ENCODE measurements at places on chromosomes 12 and 14.

DNA sequence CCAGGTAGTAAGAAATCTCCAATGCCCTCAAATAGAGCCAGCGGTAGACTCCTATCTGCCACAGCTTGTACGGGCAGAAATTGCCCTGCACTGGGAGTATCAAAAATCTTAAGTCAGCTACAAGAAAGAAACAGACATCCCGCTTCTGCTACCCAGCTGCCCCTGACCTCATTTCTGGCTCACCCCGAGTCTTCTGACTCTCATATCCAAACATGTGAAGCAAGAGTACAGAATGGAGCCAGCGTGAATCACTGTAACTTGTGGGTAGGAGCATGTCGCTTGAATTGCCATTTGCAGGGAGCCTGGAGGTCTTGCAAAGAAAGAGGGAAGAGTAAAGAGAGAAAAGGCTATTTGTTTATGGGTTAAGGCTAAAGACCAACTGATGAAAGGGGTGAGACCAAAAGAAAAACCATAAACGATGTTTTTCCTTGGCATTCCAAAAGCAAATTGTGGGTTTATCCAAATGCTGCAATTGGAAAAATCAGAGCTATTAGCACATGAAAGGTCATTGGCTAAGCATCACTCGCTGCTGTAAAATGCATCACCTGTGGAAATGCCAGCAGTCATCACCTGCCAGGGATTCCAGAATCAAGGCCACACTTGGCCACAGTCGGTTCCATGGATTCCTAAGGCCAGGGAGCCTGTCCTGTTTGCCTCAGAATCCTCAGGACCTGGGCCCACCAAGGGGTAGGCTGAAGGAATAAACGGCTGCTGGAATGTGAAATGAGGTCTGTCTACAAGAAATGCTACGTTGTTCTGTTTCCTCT lies 86.6 kb downstream of the FOXN3 start:
- no peak for DNase-seq

DNA sequence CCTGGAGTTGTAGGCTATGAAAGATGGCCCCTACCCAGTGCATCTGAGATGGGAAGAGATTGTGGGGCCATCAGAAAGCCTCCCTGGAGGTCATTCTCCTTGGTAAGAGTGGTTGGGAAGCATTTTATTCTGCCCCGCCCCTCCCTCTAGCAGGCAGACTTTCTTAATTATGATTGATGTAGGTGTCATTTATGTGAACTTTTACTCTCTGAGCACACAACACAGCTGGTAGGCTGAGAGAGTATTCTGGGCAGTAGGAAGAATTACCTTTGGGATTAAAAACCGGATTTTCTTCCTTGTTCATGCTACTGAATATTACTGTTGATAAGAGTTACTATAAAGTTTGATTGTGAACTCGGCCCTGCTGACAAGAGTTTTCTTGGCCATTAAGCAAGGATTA lies 266.8 kb downstream of the TTC6 start:
- no peak for DNase-seq

DNA sequence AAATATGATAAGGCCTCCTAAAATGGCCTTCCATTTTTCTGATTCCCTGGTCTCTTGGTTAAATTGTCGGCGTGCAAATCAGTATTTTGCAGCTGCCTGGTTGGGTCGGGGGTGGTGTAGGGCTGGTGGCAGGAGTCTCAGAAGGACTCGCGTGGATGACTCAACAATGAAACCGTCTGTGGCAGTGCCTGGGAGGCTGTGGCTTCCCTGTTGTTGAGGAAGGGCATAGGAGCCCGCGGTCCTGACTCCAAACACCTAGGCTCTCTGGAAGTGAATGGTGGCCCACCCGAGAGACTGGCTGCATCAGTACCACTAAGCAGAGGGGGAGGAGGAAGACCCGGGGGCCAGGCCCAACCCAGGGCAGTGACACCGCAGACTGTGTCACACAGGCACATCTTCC lies 207.9 kb downstream of the TTC7B start:
- DNase-seq: no peak

- DNase-seq: no peak
These were observed 193.3 kb upstream of the SYT1 start for GRCh38 chr12:78671295-78671694.

DNA sequence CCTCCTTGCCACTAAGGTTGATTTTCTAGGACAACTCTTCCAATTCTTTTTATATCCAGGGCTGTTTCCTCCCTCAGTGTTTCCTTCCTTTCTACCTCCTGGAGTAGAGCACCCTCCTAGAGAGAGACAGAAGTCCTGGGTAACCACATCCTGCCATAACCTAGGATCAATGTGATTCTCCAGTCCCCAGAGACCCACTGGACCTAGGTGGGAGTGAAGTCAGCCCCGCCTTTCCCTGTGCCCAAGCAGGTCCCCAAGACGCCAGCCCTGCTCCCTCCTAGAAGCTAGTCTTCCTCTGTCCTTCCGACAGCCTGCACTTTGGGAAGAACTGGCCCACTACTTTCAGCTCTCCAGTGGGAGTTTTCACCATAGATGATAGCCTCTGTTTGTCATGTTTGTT lies 166.8 kb upstream of the PLEKHG7 start:
- no peak for DNase-seq

DNA sequence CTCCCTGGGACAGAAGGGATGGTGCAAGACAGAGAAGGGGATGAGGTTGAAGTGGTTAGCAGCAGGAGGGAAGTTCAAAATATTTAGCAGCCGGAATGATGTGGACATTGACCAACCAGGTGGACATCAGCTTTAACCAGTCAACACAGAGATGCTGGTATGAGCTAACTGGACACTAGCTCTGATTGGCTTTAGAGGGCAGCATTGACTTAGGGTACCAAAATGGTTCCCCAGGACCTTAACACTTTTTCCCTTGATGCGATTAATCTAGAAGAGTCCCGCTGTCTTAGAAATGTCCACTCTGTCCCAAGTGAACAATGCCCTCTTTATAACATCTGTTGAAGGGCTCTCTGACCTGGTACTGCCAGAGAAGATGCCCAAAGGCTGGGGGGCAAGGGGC lies 134.0 kb upstream of the GSC start:
- no peak for DNase-seq

- no peak for DNase-seq
These were observed 89.7 kb upstream of the MYL2 start for GRCh38 chr12:111010061-111010460.

GRCh38 chr14:35669782-35670181 lies 135.8 kb downstream of the INSM2 start:
- peak; percentile 15 for DNase-seq

DNA sequence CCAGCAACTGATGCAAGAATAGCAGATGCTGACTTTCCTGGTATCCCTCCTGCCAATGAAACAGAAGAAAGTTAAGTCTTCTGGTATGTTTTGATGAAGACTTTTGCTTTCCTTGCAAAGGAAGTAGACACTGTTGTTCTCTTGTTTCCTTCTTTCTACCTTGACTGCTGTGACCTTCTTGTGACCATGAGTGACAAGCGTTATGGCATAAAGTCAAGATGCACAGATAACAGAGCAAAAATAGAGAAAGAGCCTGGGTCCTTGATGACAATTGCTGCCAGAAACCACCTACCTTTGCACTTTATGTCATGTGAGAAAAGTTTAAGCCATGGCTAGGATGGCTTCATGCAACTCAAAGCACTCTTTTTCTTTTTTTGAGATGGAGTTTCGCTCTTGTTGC lies 49.2 kb upstream of the LTA4H start:
- no peak for DNase-seq

DNA sequence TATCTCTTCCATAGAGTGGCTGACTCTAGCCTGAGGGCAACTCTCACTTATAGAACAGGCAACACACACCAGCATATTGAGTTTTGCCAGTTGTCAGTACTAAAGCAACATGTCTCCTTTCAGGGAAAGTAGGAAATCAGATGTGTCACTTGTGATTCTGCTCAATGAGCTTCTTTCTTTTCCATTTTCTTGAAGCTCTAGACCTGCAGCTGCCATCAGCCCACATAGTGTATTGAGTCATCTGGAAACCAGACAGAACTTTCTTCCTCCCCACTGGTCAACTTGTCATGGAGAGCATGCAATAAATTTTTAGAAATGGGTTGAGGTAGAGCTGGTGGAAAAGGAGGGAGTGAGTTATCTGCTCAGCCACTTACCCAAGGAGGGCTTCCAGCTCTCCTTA lies 209.0 kb upstream of the PLEKHG7 start:
- DNase-seq: peak; percentile 28

GRCh38 chr14:49960453-49960852 lies 67.6 kb downstream of the ARF6 start:
- no peak for DNase-seq

DNA sequence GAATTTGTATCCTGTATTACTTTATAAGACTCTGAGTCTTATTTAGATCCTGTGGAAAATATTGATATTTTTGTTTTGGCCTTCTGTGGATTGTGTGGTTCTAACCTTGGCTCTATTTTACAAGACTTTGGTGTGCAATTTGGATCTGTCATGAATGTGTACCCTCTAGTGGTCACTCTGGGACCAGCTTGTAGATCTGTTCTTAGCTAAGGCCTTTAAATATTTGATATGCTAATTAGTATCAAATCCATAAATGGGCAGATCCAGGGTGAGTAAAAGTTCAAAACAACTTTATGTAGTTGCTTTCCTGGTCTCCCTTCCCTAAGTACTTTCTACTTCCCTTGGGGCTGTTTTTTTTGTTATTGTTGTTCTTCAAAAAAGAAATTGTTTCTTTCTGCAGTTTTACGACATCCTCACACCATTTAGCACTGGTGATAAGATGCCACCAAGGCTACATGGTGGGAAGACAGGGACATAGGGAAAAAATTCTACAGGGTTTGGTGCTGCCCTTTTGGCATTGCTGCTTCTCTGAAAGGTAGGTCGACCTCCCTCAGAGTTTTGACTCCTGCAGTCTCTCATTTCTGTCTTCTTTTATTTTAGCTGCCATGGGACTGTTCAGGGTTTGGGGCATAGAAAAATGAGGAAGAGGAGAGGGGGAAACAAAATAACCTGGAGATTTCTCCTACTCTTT lies 238.5 kb downstream of the GPHN start:
- DNase-seq: no peak

- DNase-seq: no peak
These were observed 160.9 kb downstream of the OTOGL start for GRCh38 chr12:80260269-80260668.

GRCh38 chr12:20119596-20120402 lies 248.5 kb upstream of the PDE3A start:
- DNase-seq: no peak

DNA sequence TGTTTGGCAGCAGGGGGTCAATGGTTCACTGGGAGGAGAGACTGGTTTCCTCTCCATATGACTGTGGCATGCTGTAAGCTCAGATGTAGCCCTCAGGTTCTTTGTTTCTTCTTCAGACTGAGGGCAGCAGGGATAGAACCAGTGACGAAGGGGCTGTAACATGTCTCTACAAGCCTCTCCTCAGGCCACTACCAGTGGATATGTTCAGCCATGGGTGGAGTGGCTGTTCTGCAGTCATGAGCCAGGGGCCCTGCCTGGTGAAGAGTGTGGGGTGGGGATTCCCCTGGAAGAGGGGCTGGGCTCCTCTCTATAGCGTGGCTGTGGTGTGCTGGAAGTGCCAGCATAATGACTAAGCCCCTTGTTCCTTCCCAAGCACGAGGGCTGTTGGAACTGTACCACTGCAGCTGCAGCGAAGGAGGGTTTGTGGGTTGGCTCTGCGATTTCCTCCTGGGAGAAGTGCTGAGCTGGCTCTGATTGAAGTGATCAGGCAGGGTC lies 55.8 kb downstream of the CMAS start:
- no peak for DNase-seq

- peak; percentile 44 for DNase-seq
These were observed 12.3 kb downstream of the METTL3 start for GRCh38 chr14:21498540-21499526.

- no peak for DNase-seq
These were observed 120.7 kb upstream of the C14orf180 start for GRCh38 chr14:104458845-104459244.

- no peak for DNase-seq
These were observed 599.9 kb upstream of the MDGA2 start for GRCh38 chr14:48275301-48275700.

GRCh38 chr14:90060965-90061684 lies 669 bp upstream of the KCNK13 start:
- DNase-seq: peak; percentile 38

DNA sequence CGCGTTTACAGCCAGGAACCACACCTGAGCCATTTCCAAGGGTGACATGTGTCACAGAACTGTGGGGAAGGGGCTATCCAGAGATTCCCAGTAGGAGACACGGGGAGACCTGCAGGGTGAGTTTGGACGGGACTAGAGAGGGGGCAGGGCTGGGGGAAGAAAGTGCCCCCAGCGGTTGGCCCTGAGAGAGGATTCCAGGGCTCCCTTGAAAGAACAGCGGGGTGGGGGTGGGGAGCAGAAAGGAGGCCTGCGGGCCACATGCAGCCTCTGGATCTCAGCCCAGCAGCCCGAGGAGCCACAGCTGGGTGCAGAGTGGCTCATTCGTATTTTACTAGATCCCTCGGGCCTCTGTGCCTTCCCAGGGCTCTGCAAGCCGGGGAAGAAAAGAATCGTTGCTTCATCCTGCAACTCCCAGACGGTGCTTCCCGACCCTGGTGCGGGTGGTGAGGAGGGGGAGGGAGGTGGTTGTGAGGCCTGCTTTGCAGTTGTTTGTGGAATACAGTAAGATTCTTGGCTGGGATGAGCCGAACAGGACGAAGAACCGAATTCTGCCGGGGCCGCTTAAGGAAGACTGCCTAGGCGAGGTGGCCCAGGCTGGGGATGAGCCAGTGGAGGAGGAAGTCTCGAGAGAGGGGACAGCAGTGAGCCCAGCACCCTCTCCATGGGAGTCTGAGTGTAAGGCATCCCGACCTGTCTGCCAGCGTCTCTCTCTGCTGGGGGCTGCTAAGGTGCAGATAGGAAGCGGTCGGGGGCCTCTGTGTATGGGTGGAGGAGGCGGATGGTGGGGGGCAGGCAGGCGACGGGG lies 36.1 kb upstream of the ANKRD9 start:
- DNase-seq: no peak

GRCh38 chr12:39772821-39773259 lies 153.2 kb upstream of the ABCD2 start:
- DNase-seq: no peak

DNA sequence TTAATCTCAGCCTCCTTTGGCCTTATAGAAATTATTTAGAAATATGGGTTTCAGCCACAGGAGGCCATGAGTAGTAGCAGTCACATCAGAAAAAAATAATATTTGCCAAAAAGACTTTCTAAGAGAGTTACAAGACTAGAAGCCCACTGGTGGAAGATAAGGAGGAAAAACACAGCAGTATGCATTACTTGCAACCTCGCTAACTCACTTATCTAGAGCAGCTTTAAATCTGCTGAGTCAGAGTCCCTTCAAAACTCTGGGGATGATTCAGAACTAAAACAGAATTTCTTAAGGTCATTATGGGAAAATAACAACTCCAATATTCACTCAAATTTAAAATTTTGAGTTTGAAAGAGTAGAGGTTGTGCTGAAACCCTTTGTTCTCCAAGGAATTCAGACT lies 6.2 kb downstream of the OR4K17 start:
- no peak for DNase-seq

- DNase-seq: no peak
These were observed 49.9 kb downstream of the IFNG start for GRCh38 chr12:68109444-68110217.

- no peak for DNase-seq
These were observed 17.1 kb upstream of the EMP1 start for GRCh38 chr12:13179211-13180074.

Data from GM10248 (cell line).